ENCODE measurements at places on chromosomes 7 and 10. TPM values are rescaled to one million over a fixed set of nuclear protein-coding genes. Genes with fewer than 3 reads are reported as not detected.

- DNase-seq, result no peak
- H3K27me3 ChIP-seq, result no peaks in the 10 kb centered on the region
Measured at GRCh38 chr10:78318305-78318704, 284.6 kb downstream of the RPS24 start.

- DNase-seq, result no peak
- H3K4me1 ChIP-seq, result peaks cover 5% of the 10 kb centered on the region
- H3K4me3 ChIP-seq, result no peak overlapping the region
- H3K27me3 ChIP-seq, result no peaks in the 10 kb centered on the region
- no peak overlapping the region for H3K27ac ChIP-seq
- peaks cover 29% of the 10 kb centered on the region for H3K36me3 ChIP-seq
Measured at GRCh38 chr10:110228066-110228465, 20.7 kb downstream of the MXI1 start.

DNA sequence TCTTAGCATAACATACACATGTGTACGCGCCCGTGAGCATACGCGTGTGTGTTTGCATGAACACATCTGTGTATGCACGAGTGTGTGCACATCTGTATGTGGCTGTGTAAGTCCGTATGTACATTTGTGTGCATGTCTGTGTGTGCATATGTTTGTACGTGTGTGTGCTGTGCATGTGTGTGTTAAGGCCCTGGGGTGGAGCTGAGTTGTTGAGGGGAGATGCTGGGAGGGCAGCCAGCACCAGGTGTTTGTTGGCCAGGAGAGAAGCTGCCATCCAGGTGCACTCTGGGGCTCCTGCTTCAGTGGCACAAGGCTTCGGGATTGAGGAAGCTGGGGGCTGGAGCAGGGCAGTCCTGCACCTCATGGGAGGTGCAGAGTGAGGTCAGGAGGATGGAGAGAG is 85.0 kb downstream of the BMS1 start:
- H3K36me3 ChIP-seq, result no peaks in the 10 kb centered on the region
- no peak overlapping the region for H3K27ac ChIP-seq
- no peak overlapping the region for H3K4me3 ChIP-seq
- H3K4me1 ChIP-seq, result no peaks in the 10 kb centered on the region
- no peak for DNase-seq
- H3K27me3 ChIP-seq, result peaks cover 17% of the 10 kb centered on the region

DNA sequence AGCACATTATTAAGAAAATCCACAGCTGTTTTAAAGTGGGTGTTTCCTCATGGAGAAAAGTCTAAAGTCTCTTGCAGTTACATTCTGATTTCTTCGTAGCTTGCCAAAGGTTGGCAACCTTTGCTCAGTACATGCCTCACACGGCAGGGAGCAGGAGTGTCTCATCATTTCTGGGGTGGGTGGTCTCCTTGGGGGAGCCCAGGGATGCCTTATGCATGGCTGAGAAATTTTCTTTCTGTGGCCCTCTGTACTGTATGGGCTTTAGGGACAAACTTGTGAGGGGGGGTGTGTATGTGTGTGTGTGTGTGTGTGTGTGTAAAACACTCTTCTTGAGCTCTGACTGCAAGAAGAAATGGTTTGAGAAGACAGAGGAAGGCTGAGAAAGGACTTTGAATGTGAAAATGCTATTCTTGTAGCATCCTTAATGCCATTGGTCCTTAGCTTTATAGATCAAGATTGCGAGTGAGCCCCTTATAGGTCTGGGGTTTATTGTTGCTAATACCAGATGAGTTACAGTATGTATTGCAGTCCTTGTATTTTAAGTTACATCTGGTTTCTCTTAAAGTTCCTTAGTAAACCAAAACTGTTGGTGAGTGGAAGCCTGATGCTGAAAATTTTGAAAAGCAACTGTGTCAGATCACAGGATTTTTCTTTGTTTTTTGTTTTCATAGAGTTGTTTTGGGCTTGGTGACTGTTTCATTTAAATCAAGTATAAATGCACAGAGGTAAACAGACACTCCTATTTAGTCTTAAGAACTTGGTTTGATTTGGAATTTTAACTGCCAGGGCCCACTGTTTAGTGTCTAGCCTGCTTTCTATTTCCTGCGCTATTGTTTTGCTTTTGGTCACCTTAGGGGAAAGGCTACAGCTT is 242.0 kb downstream of the BICC1 start:
- H3K27me3 ChIP-seq, result no peaks in the 10 kb centered on the region
- no peak overlapping the region for H3K4me3 ChIP-seq
- H3K27ac ChIP-seq, result no peak overlapping the region
- no peak for DNase-seq
- H3K4me1 ChIP-seq, result no peaks in the 10 kb centered on the region

GRCh38 chr10:10782603-10783002 is 235.1 kb upstream of the CELF2 start:
- no peak overlapping the region for H3K27ac ChIP-seq
- H3K27me3 ChIP-seq, result no peaks in the 10 kb centered on the region
- no peak overlapping the region for H3K4me3 ChIP-seq
- H3K4me1 ChIP-seq, result no peaks in the 10 kb centered on the region
- DNase-seq, result no peak
- H3K36me3 ChIP-seq, result no peaks in the 10 kb centered on the region

GRCh38 chr7:158579662-158580646 is 7.7 kb downstream of the PTPRN2 start:
- no peaks in the 10 kb centered on the region for H3K4me1 ChIP-seq
- DNase-seq, result no peak
- H3K36me3 ChIP-seq, result no peaks in the 10 kb centered on the region
- H3K27ac ChIP-seq, result no peak overlapping the region

Gene IQUB
- 2.1 TPM for total RNA-seq

DNA sequence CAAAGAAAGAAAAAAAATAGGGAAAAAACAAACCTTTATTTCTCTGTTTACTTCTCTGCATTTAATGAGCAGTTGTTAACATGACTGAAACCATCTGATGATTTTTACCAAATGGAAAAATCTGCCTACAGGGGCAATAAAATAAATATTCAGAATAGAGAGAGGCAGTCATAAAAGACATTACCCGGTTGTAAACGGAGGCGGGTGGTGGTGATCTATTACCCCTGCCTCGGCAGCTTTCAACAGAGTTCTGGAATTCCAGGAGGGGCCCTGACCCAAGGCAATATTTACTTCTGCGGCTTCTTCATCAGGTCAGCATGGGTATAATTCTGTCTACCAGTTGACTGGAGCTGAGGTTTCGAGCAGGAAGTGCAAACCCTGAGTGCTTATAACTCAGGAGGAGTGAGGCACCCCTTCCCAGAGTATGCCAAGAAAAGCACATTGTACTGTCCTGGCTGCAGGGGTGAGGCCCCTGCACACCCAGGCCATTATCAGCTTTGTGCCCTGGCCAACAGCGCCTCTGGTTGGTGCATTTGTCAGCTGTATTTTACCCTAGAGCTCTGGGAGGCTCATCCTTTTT is 8.2 kb upstream of the CXCL12 start:
- no peaks in the 10 kb centered on the region for H3K36me3 ChIP-seq
- H3K4me3 ChIP-seq, result no peak overlapping the region
- peaks cover 57% of the 10 kb centered on the region for H3K27me3 ChIP-seq
- H3K4me1 ChIP-seq, result peaks cover 3% of the 10 kb centered on the region
- H3K27ac ChIP-seq, result no peak overlapping the region
- DNase-seq, result peak; percentile 30

Gene FXYD4
- not detected for total RNA-seq

GRCh38 chr10:6022660-6023059 is 39.5 kb downstream of the IL2RA start:
- no peaks in the 10 kb centered on the region for H3K27me3 ChIP-seq
- H3K27ac ChIP-seq, result no peak overlapping the region
- no peaks in the 10 kb centered on the region for H3K4me1 ChIP-seq
- DNase-seq, result no peak

Gene WASL
- 36.7 TPM for total RNA-seq

Gene GPR37
- 94.8 TPM for total RNA-seq

DNA sequence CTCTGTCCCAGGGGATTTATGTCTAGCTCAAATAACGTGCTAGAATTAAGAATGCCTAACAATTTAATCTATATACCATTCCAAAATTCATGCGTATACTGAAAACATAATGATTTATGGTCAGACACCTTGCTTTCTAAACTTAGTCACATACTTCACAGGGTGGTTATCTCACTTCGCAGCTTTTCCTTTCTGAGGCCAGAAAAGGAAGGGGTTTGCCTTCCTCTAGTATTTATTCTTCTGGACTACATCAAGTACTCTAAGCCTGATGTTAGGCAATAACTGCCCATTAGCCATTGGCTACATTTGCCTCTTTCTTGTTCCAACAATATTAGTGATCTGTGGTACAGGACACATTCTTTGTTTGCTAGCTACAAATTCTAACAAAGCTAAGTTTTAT is 72.6 kb upstream of the FHIP2A start:
- no peaks in the 10 kb centered on the region for H3K27me3 ChIP-seq
- no peaks in the 10 kb centered on the region for H3K36me3 ChIP-seq
- no peak overlapping the region for H3K27ac ChIP-seq
- no peaks in the 10 kb centered on the region for H3K4me1 ChIP-seq
- no peak for DNase-seq

Gene SPDYE6
- not detected for total RNA-seq

GRCh38 chr7:121214657-121215056 is 114.1 kb upstream of the WNT16 start:
- no peak for DNase-seq
- no peak overlapping the region for H3K27ac ChIP-seq
- H3K4me1 ChIP-seq, result no peaks in the 10 kb centered on the region
- no peaks in the 10 kb centered on the region for H3K36me3 ChIP-seq

Gene CEP55
- 76.4 TPM for total RNA-seq
